Melanocyte of skin (primary cell): ENCODE measurements at places on chromosomes 16 and 17. TPM values are rescaled to one million over a fixed set of nuclear protein-coding genes. Genes with fewer than 3 reads are reported as not detected.

The QPRT gene
- 148 and 152 TPM in 2 replicates for total RNA-seq

The SLC7A5 gene
- 299 and 397 TPM in 2 replicates for total RNA-seq

The DGKE gene
- total RNA-seq, result 0.93 and 1.00 TPM in 2 replicates

The HBZ gene
- total RNA-seq, result not detected in 2 replicates
